LoVo (cell line): ENCODE measurements at places on chromosomes 3 and 15.

- no peak for DNase-seq
Observed at GRCh38 chr3:18071833-18072232, 329.4 kb upstream of the TBC1D5 start.

- DNase-seq = peak; percentile 66
Observed at GRCh38 chr3:56904552-56905215, 102.9 kb upstream of the ARHGEF3 start.

- DNase-seq = no peak
Observed at GRCh38 chr3:123872621-123873020, 11.5 kb downstream of the MYLK start.

DNA sequence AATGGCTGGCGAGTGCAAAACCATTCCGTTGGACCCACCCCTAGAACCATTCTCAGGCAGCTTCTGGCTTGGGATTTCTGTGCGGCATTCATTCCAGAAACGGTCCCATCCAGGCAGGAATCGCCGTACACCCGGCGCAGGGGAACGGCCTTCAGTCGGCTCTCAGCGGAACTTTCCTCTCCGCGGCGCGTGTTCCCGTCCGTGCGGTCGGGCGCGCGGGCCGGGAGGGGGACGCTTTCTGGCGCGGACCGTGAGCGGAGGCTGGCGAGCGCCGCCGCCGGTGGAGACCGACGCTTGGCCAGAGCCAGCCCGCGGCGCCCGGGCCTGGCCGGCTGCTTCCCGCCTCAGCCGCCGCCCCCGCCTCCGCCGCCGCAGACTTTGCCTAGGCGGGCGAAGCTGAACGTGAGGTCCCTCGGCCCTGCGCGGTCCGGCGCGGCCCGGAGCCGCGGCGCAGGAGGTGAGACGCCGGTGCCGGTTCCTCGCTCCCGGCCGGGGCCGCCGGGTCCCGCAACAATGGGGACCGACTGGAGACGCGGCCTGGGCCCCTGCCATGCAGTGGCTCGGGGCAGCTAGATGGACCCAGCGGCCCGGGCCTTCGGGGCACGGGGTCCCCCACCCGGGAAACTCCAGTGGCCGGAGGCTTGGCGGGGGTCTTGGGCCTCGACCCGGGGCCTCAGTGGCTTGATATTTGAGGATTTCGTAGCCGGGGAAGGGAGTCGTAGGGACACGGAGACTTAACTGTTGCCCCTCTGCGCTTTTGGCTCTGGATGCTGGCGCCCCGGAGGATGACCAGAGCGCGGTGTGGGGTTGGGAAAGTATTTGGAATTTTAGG is at the start of gene RAD54L2:
Gene RAD54L2, plus strand, starts transcription at position 261 of the 832 bp plus-strand sequence. CDS start 51,702 bp downstream, outside the sequence.
- peak; percentile 85 for DNase-seq

GRCh38 chr3:99357131-99357530 is 281.3 kb upstream of the COL8A1 start:
- no peak for DNase-seq

DNA sequence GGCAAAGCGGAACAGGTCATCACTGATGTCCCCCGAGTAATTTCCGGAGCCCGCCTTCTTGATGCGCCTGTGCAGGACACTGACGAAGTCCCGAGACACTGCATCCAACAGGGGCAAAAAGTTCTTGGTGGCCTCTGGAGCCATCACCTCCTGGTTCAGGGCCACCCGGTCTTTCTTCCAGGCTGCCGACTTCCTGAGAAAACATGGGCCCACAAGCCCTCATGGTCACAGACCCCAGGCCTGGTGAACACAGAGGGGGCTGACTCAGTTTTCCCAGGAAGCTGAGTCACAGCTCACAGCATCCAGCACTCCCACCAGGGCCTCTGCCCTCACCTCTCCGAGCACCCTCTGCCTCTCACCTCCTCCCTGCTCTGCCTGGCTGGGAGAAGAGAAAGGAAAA is 22.4 kb downstream of the CYP11A1 start:
- DNase-seq = no peak

DNA sequence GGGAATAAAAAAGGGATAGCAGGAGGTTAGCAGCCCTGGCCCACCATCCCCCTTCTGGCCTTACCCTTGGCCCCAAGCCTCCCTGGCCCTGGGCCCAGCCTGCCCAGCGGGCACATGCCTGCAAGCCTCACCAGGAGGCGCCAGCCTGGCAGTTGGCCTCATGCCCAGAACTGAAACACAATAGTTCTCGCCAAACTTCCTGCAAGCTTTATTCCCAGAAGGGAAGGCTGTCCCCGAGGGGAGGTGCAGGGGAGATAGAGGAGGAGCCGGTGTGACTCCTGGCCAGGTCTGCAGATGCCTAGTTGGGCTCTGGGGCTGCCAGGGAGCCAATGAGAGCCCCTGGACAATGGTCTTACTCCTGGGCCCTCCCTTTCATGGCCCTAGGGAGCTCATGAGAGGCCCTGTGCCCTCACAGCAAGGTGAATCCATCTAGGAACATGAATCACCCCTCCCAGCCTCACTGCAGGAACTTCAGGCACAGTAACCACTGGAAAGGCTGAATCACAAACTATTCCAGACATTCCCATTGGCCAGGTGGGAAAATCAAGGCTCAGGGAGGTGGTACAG is 4.0 kb downstream of the CCDC33 start:
- peak; percentile 60 for DNase-seq

- DNase-seq = peak; percentile 1
Observed at GRCh38 chr15:26628071-26628470, 144.8 kb downstream of the GABRB3 start.

DNA sequence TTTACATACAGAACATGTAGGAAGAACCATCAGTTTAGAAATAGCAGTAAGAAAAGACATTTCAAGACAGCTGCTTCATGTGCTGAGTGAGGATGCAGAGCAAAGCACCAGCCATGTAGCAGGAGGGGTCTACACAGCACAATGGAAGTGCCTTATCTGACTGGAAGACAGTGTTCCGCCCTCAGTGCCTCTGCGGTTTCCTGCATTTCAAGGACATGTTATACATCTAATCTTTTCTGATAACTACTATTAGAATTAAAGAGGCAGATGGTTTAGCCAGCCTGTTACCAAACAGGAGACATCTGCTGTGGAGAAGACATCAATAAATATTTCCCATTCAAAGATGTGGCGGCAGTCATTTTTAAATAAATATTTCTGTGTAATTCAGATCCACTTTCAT is 10.6 kb downstream of the LSG1 start:
- no peak for DNase-seq

GRCh38 chr15:32956006-32956405 is 238.2 kb downstream of the GREM1 start:
- no peak for DNase-seq

DNA sequence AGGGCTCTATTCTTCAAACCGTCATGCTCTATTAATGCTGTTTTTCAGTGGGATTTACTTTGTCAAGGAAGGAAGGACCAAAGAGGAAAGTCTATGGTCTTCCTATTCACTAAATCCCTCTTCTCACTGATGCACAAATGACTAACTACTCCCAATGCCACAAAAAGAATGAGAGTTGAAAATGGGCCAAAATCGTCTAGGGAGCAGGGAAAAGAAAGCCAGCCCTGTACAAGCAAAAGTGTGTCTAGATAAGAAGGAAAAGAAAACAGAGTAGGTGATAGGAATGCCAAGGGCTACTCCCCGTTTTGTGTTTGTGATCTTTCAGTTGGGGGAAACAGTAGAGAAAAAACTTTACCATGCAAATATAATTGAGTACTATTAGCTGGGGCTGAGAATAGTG is 97.2 kb upstream of the TMCO5A start:
- DNase-seq = no peak

DNA sequence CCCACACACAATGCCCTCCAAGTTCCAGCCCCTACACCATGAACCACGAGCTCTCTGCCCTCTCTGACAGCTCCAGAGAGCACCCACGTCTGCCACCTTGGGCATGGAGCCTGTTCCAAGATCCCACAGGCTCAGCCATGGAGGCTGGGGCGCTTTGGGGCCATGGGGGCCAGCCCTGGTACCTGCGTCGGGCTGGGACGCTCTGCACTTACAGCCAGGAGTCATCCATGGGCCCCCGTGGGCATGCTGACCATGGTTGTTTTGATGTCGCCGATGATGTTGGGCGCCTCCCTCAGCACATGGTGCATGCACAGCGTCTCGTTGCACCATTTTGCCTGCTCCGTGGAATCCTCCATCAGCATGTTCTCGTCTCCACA is 51.9 kb upstream of the UBE2Q2 start:
- DNase-seq = no peak

DNA sequence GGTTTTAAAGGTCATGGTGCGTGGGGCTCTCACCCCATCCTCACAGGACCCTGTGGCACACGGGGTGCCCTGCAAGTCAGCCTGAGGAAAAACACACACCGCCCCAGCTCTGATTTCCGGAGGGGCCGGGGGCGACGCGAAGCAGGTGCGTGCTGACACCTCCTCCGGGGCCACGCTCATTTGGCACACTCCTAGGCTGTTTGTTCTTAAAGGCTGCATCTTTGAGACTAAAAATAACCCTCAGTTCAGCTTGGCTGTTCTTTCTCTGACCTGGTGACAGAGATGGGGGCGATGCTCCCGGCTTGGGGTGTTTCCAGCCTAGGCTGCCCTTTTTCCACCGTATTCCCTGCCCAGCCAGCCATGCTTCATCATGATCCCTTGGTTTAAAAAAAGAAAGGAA is 141.5 kb upstream of the TPM1 start:
- DNase-seq = no peak

- no peak for DNase-seq
Observed at GRCh38 chr3:184471439-184471838, 90.1 kb upstream of the EPHB3 start.
